ENCODE measurements at places on chromosomes 5 and 9. TPM values are rescaled to one million over a fixed set of nuclear protein-coding genes. Genes with fewer than 3 reads are reported as not detected.
A peak's percentile ranks its signal among the peaks of the same experiment; 100 is the strongest.

The DELE1 gene
- total RNA-seq = 33.7 TPM

- peaks cover 4% of the 10 kb centered on the region for H3K4me1 ChIP-seq
- H3K27ac ChIP-seq = peak overlapping the region; percentile 64
- H3K36me3 ChIP-seq = no peaks in the 10 kb centered on the region
- H3K27me3 ChIP-seq = no peaks in the 10 kb centered on the region
- no peak for DNase-seq
Observed at GRCh38 chr5:181218795-181219124, 4.3 kb upstream of the TRIM41 start.

GRCh38 chr9:133881671-133882381 lies 110.3 kb downstream of the VAV2 start:
- H3K27ac ChIP-seq = peak overlapping the region; percentile 62
- no peak overlapping the region for H3K4me3 ChIP-seq
- H3K27me3 ChIP-seq = no peaks in the 10 kb centered on the region

DNA sequence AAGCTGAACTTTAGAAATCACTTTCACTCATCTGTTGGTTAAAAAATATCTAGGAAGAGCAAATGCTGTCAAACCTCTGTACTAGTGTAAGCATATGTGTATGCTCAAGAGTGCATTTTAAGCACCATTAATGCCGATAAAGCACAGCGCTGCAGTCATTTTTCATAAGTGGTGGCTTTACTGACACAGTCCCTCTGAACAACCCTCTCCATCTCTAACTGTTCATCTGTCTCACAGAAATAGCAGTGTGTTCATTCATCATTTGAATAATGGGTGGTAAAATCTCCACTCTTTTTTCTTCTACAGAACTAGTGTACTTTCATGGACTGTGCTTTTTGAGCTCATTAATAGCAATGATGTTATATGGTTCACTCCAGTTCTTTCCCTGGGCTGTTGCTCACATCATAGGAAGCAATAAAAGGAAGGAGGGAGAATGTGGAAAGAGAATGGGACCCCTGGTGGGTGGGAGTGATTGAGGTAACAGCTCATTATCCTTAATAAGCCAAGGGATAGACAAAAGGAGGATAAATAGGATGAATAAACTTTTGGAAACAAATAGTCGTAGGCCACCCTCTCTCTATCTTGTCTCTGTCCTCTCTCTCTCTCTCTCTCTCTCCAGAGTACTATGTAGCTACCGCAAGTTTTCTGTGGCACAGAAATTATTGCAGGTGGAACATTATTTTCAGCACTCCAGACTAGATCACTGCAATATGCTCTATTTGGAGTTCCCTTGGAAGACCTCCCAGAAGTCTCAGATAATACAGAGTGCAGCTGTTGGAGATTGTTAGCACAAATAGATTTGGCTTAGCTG lies 117.9 kb upstream of the PRDM9 start:
- no peaks in the 10 kb centered on the region for H3K4me1 ChIP-seq
- no peak overlapping the region for H3K4me3 ChIP-seq
- DNase-seq = no peak

DNA sequence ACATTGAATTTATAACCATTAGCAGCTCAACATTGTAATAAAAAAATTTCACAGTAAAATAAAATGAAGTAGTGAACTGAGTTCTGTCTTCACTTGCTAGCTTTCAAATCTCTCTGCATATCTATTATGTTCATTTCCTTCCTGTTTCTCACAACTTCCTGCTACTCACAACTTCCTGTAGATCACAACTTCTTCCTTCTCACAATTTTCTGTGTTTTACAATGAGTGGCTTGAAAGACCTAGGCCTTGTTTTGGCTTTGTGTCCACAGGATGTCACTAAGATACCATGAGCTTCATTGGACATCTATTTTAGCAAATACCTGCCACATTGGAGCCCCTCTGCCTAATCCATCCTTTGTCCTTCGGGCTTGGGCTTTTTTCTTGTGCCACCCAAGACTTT lies 480.3 kb upstream of the ADAMTS16 start:
- no peaks in the 10 kb centered on the region for H3K36me3 ChIP-seq
- no peak overlapping the region for H3K27ac ChIP-seq
- H3K4me3 ChIP-seq = no peak overlapping the region
- H3K27me3 ChIP-seq = no peaks in the 10 kb centered on the region
- no peak for DNase-seq
- H3K4me1 ChIP-seq = no peaks in the 10 kb centered on the region

Data from pancreas (tissue), 10 donors.